NCI-H82 (cell line): ENCODE measurements at places on chromosomes 2 and 18.

GRCh38 chr2:30412047-30412683 lies 34.9 kb upstream of the LCLAT1 start:
- no peak for DNase-seq

DNA sequence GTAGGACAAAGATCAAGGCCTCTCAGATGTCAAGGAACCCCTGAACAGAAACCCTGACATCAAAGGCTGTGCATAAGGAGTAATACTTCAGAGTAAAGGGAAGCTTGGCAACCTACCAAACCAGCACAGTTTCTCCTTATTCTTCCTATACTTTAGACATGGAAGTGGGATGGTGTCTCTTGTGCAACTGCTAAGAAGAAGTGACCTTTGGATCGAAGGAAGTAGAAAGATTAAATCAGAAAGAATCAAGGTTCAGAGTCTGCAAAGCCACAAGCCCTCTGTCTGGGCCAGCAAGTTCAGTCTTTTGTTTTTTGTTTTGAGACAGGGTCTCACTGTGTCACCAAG lies 66.2 kb upstream of the SLC39A10 start:
- no peak for DNase-seq

DNA sequence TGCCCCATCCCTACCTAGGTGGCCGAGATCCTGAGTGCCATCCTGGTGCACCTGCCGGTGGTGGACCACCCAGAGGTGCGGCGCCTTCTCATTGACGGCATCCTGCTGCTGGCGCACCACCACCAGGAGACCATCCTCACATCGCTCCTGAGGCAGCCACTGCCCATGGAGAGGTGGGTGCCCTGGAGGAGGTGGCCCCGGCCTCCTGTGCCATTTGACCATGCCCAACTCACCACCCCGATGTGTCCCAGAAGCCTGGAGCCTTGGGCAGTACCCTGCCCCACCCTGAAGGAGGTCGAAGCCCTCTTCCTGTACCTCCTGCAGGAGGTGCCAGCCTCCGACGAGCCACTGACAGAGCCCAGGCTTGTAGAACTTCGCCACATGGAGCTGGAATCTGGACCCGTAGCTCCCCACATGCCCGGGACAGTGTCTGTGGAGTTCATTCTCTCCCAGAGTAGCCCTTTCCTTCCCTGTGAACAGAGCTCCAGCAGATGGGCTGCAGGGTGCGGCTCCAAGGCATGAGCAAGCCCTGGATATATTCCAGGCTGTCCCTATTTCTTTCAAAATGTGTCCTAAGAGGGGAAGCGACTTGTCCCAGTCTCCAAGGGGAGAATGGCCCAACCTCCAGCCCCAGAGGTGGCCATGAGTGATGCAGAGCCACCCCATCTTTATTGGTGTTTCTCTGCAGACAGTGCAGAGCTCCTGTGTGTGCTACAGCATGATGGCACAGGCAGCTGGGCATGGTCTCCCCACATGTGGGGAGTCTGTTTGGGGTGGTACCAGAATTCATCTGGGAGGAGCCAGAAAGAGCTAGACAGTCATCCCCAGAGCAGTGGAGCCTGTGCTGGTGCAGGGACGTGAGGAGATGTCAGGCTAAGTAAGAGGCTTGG lies 34.2 kb downstream of the HJURP start:
- DNase-seq = no peak

DNA sequence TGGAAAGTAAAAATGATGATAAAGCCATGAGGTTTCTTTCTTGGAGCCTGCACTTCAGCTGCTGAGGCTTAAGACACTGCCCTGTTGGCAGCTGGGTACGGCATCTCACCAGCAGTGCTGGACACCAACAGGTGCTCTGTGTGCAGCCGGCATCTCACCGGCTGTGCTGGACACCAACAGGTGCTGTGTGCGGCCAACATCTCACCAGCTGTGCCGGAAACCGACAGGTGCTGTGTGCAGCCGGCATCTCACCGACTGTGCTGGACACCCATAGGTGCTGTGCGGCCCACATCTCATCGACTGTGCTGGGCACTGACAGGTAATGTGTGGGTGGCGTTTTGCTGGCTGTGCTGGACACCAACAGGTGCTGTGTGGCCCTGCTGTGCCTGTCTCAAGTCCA lies 190.8 kb downstream of the TMEM18 start:
- no peak for DNase-seq

DNA sequence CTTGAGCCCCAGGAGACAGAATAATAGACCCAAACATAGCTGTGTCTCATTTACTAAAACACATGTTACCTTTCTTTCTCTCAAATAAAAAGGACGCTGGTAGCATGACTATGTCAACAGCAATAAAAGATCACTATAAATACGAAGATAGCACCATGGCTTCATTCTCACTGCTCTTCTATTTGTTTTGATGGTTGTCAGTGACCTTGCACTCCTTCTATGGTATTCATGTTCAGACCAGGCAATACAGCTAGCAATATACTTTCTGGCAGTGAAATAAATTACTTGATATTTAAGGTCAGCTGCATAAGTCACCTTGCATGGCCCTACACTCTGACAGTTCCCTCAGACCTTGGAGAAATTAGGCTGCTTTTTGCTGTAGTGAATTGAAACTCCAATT lies 263.2 kb upstream of the CDH7 start:
- DNase-seq = no peak

- DNase-seq = no peak
Measured at GRCh38 chr2:16404551-16405300, 260.9 kb downstream of the CYRIA start.

DNA sequence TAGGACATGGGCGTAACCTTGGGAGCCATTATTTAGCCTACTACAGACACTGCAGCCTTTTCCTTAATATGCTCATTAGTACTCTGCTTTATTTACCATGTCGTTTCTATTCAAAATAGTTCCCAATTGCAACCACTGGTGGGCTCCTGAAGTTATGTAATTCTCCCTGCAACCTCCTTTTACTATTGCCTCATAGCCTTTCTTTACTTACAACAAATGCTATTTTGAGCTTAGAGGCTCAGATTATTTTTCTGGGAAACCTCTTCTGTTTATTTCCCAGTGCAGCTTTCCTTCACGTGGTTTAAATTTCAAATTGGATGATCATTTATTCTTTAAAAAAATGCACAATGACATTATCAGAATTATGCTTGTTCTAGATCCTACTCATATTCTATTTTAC lies 492.3 kb upstream of the TMEFF2 start:
- no peak for DNase-seq

DNA sequence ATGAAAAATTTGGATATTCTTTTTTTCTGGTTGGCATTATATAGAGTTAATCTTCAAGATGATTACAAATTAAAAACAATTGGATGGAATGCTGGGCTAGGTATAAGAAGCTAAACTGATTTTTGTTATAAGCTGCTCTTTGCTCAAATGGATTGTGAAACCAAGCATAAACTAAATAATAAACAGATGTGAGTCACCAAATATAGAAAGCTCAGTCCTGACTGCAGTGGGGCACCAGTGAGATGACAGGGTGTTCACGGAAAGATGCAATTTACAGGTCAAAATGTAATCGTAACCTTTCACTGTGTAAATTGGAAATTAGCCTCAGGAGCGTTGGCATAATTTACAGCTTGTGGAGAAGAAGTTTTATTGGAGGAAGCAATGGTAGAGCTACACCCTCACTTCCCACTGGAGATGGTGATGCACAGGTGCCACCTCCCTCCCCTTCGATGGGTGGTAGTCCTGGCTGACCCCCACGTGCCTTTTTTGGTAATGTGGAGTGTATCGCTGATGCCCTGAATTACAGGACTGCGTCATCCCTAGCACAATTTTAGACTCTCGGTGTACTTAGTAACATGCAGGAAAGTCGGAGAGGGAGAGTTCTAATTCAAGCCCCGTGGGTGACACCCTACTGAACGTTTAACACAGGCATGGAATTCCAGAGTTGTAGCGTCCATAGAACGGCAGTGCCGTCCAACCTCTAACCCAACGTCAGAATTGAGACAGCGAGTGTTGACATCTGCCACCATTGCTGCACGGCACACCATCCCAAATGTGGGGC lies 73.9 kb upstream of the NFATC1 start:
- no peak for DNase-seq

GRCh38 chr2:49113046-49113445 lies 41.3 kb downstream of the FSHR start:
- peak; percentile 90 for DNase-seq

DNA sequence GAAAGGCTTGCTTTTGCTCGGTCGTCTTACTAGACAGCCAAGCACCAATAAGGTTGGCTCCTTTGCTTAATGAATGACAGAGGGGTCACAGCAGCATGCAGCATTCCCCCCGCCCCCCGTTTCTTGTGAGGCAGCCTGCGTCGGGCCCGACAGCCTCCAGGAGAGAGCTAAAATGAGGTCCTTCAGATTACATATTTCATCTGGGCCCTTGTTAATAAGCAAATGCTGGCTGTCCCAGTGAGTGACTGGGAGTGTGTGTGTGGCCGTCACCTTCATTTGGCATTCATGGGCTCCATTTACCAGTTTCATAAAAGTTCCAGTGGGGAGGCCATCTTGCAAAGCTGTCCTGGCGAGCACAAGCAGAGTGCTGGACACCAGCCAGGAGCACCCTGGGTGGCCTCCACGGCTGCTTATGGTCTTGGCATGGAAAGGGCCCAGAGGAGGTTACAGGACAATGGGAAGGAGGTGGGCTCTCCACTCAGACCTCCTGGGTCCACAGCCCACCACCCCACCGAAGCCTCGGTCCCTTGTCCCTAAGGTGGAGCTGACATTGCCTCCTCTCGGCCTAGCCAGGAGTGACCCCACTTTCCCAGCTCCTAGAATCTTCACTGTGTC lies 37.2 kb downstream of the ODC1 start:
- no peak for DNase-seq

GRCh38 chr2:241975593-241976284 lies 106.2 kb downstream of the RTP5 start:
- DNase-seq = no peak

- no peak for DNase-seq
Measured at GRCh38 chr2:2102866-2103653, 228.0 kb downstream of the MYT1L start.

DNA sequence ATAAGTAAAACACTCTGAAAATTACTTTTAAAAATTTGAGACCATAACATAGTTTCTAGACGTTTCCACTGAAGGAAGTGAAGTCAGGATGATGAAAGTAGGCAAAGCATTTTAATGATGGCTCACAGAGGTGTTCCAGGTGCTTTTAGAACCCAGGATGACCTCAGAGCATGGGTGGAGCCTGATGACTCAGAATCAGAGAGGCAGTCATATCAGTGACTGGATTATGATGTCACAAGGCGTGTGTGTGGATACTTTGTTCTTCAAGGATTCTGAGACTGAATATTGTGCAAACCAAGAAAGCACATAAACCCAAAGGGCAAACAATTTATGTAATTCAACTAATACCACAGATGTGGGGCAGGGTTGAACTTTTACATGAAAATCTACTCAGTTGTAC lies 208.0 kb upstream of the FBXO11 start:
- DNase-seq = peak; percentile 30

DNA sequence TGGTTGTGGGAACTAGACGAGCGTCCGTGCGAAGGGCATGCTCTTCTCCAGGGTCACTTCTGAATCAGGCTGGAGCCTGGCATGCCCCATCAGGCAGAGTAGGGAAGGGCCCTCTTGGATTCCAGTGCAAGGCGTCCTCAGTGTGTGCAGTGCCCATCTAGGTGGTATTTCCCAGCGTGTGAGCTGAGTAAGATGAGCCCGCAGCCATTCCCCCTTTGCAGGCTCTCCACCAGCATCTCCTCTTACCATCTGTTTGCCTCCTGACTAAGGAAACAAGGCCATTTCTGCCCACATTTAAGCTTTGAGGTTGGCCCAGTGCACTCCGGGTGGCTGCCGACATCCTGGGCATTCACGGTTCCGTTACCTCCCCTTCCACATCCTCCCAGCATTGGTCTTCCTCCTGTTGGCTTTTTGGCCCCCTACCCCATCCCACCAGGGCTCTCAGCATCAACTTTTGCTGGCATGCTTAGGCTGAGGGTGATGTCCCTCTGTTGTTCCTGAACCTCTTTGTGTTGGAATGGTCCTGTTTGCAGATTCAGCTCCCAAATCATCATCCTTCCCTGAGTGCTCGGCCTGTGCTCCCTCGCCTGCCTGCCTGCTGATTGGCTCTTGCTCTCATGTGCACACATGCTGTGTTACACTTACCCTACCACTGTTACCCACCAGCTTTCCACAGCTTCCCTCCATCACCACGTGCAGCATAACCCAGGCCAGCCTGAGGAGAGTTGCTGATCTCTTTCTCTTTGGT lies 11.8 kb downstream of the CEP68 start:
- DNase-seq = no peak

- no peak for DNase-seq
Measured at GRCh38 chr2:193843675-193844074, 1648.9 kb upstream of the TMEFF2 start.

- DNase-seq = no peak
Measured at GRCh38 chr2:218149098-218149497, 17.7 kb downstream of the CXCR1 start.

GRCh38 chr2:178333851-178334250 lies 117.1 kb downstream of the PRKRA start:
- DNase-seq = no peak

GRCh38 chr18:46265196-46266156 lies 161.3 kb downstream of the HAUS1 start:
- DNase-seq = no peak

- no peak for DNase-seq
Measured at GRCh38 chr2:28563869-28564268, 68.0 kb downstream of the PLB1 start.

DNA sequence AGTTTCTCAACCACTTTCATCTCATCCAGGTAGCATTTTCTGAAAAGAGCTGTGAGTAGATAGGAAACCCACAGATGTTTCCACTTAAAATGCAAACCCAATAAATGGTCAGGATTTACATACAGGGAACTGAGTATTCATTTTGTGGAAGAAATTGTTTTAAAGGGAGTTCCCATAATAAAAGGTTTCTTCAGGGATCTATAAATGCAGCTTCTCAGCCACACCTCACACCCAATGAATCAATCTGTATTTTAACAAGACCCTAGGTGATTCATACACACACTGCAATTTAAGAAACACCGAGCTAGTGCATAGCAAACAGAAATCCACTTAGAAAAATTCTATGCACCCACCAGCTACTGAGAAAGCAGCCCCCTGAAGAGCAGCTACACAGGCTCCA lies 140.1 kb upstream of the ACAA2 start:
- DNase-seq = no peak

DNA sequence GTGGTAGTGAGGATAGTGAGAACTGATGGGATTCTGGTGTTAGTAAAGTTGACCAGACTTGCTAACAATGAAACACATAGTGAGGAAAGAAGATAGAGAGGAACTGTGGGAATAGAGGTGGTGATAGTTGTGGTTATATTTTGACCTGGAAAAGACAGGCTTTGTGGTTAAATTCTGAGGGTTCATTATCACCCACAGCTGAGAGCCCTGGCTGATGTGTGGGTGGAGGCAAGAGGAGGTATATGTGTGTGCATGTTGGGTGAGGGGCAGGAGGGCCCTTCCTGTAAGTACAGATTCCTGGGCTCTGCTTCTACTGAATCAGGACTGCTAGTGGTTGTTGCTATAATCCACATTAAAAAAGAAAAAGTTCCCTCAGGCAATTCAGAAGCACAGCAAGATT lies 26.2 kb upstream of the TMEM163 start:
- no peak for DNase-seq
